ENCODE measurements at places on chromosomes 5 and 9.
A peak's percentile ranks its signal among the peaks of the same experiment; 100 is the strongest.

DNA sequence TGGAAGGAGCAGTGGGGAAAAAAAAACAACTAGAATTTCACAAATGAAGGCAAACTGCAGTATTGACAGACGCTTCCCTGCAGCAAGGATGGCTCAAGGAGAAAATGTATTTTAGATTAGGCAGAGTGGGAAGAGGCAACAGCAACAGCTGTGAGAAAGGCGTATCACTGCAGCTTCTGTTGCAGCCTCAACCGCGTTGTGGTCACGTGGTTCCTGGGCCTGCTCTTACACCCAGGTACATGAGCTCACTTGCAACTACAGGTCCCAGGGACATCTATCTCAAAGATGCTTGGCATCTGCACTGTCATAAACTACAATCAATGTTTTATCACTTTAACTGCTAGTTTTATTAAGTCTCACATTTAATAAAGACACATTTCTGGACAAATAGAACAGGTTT lies 36.0 kb upstream of the GOLM1 start:
- DNase-seq: no peak

GRCh38 chr5:101897914-101898313 lies 398.2 kb downstream of the SLCO4C1 start:
- DNase-seq: no peak

DNA sequence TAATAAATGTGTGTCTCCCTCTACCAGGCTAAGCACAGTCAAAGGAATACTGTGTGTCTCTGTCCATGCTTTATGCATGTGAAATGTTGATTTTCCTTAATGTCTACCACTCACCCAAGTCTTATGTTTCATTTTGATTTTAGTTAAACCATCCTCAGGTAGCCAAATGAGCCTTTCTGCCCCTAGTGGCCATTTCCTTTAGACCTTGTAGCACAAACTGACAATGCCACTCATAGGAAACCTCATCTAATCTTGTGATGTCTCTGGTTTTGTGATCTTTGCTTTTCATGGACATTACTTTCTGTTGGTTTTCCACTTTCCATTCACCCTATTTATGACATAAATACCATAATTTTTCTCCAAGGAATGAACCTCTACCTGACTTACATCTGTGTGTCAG lies 820.8 kb downstream of the MAT2B start:
- no peak for DNase-seq

DNA sequence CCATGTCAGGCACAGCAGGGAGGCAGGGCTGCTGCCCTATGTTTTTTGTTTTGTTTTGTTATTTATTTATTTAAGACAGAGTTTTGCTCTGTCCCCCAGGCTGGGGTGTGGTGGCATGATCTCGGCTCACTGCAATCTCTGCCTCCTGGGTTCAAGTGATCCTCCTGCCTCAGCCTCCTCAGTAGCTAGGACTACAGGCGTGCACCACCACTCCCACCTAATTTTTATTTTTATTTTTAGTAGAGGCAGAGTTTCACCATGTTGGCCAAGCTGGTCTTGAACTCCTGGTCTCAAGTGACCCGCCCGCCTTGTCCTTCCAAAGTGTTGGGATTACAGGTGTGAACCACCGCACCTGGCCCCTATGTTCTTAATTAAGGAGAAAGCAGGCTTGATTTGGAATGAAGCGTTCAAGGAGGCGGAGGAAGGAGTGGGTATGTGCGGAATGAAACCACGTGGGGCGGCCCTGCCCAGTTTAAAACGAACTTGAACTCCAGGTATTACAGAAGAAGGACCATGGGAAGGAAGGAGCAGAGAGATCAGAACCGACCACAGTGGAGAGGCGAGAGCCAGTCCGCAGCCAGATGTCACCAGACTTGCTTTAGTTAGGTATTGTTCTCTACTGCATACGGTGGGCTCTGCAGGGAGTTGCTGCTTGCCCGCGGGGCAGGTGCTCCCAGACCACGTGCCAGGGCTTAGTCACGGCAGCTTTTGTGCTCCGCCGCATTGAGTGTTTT lies 34.9 kb upstream of the EPB41L4B start:
- DNase-seq: no peak

- DNase-seq: no peak
Measured at GRCh38 chr9:95266649-95267048, 50.9 kb downstream of the FANCC start.

- no peak for DNase-seq
Measured at GRCh38 chr5:173392-174290, 17.7 kb upstream of the LRRC14B start.

DNA sequence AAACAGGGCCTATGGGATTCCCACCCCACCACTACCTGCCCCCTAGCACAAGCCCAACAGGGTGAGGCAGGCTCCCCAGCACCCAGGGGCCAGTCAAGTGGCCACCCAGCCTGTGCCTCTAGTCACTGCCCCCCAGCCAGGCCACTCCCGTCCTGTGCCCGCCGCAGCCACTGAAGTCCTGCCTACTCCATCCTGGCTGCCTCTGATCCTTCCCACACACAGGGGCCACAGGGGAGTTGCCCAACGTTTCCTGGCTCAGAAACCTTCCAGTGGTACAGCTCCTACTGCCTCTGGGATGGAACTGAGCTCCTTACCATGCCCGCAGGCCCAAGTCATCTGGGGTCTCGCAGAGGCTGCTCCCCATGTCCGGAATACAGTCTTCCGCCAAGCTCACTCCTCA lies 70.2 kb upstream of the STXBP1 start:
- DNase-seq: no peak

GRCh38 chr5:75260708-75261107 lies 24.0 kb upstream of the ANKRD31 start:
- DNase-seq: no peak

- no peak for DNase-seq
Measured at GRCh38 chr9:121249563-121249962, 18.4 kb upstream of the GSN start.

GRCh38 chr5:63341442-63341841 lies 620.8 kb downstream of the HTR1A start:
- DNase-seq: no peak

- DNase-seq: peak; percentile 66
Measured at GRCh38 chr9:5438301-5439162, 807 bp upstream of the PLGRKT start.

GRCh38 chr5:93715327-93715726 lies 26.1 kb downstream of the POU5F2 start:
- DNase-seq: no peak

- no peak for DNase-seq
Measured at GRCh38 chr5:41575110-41575779, 64.8 kb upstream of the PLCXD3 start.

GRCh38 chr9:131776473-131776872 lies 36.6 kb upstream of the RAPGEF1 start:
- no peak for DNase-seq

DNA sequence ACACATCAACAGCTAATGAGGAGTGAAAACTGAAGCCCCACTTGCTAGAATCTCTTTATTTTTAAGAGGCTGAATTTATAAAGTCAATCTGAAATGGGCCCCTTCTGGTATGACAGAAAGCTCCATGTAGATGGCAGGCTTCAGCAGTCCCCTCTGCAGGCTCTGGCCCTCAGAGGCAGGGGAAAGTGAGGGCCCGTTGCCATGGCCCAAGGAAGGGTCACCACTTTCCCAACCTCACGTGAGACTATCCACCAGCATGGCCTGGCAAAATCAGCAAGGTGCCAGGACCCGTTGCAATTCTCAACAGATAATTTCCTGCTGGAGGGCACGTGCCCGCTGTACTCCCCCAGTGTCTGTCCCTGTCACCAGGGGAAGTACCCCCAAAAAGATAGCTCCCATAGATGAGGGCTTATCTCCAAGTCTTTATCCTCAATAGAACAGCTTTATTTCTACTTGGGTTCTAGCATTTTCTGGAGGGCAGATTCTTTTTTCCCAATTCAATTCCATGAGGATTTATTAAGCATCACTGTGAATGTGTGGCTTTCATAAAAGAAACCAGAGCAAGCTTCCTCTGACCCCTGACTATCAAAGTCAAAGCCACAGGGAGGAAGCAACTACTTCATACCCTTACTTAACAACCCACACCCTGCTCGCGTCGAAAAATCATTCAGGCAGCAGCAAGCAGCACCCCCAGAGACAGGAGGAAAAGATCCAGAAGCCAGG lies 85.4 kb upstream of the FSTL4 start:
- no peak for DNase-seq

DNA sequence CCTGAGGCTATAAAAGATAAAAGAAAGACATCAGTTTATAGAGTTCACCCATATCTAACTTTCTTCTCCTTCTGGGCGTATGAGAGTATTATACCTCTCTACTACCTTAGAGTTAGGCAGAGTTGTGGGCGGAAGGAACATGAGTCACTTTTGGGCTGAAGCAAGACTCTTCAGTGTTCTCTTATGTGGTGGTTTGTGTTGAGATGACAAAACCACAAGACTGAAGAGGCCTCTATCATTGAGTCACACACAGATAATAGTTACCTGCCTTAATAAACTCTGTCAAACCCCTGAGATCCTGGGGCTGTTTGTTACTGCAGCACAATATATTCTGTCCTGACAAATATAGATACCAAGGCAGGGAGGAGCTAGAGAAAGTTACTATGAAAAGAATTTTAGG lies 184.2 kb downstream of the EFNA5 start:
- DNase-seq: no peak

GRCh38 chr5:90170261-90170660 lies 239.3 kb downstream of the CETN3 start:
- DNase-seq: no peak

- no peak for DNase-seq
Measured at GRCh38 chr5:151612689-151613427, 21.7 kb upstream of the FAT2 start.

DNA sequence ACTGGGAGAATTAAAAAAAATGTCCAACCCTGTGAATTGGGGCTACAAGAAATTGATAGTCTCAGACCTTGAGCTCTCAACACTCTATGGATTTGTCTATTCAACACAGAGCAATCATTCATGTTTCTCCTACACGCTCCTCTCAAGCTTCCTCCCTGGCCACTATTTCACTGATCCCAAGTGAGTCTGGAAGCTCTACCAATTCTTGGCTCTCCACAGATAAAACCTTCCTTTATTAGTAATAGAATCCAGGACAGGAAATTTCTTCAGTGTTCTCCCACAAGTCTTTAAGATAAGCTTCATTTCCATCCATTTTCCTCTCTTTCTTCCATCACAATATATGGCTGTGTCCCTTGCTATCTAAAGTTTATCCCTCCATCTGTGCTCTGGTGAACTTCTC lies 215.1 kb upstream of the PAPPA start:
- no peak for DNase-seq

DNA sequence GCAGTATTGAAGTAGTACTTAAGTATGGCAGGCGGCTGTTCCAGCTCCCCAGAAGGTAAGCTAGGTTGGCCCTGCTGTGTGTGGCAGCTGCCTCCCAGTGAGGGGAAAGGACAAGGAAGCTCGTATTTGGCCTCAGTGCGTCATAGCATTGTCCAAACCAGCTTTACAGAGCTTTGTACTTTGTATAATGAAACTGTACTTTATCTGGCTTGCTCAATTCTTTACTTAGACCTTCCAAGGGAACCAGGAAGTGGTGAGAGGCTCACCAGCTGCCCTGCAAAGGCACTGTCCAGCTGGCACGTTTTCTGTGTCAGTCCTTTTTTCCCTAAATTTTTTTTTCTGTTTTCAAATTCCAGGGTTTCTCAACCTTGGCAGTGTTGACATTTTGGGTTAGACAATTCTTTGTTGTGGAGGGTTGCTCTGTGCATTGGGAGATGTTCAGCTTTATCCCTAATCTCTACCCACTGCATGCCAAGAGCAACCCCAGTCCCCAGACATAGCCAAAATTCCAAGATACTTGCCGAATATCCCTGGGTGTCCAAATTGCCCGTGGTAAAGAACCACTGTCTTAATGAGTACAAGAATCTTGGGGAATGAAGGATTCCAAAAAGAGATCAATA lies 474.5 kb downstream of the LRRC70 start:
- DNase-seq: no peak

DNA sequence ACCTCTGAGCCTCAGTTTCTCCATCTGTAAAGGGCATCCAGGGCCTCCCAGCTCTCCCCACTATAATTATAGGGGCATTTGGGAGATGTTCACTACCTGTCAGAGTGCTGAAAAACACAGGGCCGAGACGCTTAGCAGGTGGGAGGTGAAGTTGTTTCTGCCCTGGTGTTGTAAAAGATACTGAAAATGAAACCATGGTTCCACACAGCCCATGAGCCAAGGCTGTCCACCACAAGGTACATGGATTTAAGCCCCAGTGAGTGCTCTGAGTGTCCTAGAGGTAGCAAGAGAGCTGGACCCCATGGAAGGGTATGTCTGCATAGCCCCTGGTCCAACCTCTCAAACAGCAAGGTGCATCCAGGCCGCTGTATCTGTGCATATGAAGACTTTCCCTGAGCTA lies 137.5 kb downstream of the C5orf15 start:
- no peak for DNase-seq

DNA sequence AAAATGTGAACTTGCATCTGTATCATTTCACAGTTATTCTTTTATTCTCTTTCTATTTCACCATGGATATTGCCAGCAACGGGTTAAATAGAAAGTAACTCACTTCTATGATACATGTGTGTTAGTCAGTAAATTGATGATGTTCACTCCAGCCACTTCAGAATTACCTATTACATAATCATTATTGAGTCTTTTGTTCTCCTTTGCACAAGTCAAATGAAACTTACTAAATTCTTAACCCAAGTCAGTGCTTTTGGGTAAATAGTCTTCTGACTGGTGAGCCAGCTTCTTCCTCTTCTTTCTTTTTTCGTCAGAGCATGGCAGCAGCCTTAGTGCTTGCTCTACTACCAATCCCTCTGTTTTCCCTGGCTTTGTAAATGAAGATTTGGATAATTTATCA lies 344.3 kb downstream of the RAB3C start:
- no peak for DNase-seq

DNA sequence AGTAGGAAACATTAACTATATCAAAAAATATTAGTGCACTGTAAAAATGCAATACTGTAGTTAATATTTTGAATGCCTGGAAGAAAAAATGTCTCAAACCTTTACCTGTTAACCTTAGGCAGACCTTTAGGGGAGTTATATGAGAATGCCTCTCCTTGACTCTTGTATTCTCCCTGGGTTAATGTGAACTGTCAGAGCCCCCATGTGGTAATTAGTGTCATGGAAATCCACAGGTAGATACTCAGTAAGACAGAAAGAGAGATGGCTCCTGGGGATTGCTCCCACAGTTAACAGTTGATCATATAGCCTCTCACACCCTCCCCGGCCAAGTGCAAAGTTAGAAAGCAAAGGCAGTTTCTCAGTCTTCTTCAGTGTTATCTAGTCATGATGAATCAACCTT lies 742.8 kb downstream of the NR2F1-AS1 start:
- no peak for DNase-seq

DNA sequence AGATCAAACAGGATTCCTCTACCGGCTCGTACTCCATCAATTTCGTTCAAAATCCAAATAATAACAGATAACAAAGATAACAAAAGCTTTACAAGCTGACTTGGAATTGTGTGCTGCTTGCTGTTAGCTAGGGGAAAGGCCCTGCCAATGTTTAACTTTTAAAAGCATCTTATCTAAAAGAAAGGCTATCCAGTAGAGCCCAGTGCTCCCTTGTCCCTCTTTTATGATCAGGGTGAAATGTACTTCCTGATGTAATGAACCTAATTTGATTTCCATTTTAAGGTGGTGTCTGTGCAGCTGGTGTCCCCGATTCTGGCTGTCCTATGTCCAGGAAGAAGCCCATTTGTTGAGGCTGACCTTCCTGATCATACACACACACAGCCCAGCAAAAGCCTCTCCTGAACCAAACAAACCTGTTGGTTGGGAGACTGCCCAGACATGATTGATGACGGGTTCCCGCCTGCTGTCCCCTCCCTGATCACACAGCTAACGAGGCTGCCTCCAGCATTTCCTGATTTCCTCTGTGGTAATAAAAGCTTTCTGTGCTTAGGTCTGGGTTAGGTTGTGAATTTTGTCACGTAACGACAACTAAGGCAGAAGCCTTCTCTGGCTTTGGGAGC lies 54.1 kb downstream of the PWWP2A start:
- no peak for DNase-seq

Data from central memory CD4-positive, alpha-beta T cell (primary cell).